ENCODE measurements at places on chromosomes 1 and 21.

DNA sequence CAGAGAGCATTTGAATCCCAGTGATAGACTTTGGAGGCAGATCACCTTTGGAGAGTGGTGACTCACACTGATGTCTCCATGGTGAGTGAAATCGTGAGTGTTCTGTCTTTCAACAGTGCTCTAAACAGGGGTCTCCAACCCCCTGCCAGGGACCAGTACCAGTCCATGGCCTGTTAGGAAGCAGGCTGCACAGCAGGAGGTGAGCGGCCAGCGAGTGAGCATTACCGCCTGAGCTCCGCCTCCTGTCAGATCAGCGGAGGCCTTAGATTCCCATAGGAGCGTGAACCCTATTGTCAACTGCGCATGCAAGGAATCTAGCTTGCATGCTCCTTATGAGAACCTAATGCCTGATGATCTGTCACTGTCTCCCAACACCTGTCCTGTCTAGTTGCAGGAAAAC lies 61.8 kb upstream of the B3GALNT2 start:
- peak; percentile 9 for DNase-seq

DNA sequence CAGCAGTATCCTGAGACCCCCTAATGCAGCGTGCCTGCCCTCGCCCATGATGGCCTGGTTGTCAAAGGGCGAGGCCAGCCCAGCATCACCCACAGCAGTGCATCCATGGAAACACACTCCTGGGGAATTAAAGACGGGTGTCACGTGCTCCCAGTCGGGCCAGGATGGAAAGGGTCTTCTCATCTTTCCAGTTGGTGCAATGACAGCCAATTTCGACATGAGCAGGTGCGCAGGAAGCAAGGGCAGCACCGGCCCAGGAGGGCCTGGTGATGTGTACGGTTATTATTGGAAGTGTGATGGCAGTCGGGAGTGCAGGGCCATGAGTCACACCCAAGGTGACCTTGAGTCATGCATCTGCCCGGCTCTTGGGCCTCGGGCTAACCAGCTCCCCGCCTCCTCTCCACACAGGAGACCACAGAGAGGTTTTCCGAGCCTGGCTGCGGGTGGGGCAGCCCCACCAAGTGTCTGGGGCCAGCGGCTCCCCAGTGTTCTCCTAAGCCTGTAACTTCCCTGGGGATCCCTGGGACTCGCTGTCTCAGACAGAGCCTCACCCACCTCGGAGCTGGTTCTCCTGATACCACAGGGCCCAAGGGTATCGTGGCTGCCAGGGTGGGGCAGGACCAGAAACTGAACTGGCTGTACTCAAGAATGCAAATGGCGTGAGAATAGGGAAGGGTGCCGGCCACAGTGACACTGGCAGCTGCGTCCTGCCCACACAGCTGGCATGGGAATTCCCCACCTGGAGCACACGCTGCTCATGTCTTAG lies 119.8 kb downstream of the SIK1 start:
- DNase-seq = no peak

DNA sequence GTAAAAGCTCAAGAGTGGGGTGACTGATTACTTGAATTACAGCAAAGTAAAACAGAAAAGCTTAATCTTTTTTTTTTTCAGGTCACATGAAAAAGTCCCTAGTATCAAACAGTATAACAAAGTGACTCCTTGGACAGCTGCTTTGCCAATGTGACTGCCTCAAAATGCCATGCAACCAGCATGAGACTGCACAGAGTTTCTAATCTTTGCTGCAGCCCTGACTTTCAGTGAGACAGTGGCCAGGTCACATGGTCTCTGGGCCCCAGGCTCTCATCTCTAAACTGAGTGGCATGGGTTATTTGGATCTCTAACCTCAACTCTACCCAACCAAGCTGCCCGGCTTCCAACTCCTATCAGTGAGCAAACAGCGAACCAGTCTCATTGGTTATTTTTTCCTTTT lies 169.0 kb downstream of the VAV3 start:
- DNase-seq = no peak

- no peak for DNase-seq
Measured at GRCh38 chr1:11768821-11769220, 6.8 kb downstream of the C1orf167 start.

- DNase-seq = peak; percentile 73
Measured at GRCh38 chr1:31663622-31664452, 19.2 kb upstream of the PEF1 start.

All from neuronal stem cell (in vitro differentiated cells).